ENCODE measurements at places on chromosomes 12 and 14.

GRCh38 chr12:131927110-131928079, 1.7 kb upstream of the PUS1 start:
- DNase-seq: no peak

DNA sequence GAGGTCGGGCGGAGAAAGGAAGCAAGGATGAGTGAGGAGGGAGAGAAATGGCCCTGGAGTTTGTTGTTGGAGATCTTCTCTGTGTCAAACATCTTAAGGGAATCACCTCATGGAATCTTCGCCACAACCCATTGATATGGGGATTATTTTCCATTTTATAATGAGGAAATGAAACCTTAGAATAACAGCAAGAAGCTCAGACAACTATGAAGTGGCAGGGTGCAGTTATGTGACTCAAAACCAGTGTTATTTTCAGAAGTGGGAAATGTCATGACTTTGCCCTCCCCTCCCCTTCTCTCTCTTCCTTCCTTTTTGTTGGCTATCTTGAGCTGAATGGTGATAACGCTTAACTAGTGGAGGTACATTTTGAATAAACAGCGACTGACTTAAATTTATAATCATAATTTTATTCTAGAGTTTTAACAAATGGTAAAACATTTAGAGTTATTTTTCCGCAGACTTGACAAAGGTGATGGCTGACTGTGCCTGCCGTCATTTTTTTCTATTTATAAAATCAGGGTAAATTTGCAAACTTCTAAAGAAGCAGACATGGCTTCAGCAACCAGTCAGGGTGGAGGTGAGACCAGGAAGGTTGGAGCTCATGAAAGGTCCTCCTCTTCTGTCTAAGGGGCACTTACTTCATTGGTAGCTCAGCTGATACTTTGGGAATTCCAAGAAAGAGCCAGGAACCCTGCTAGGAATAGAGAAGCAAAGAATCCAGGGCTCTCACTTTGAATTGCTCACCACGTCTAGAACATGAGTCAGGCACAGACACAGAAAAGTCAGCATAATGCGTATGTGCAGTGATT, 232.4 kb downstream of the RGS6 start:
- DNase-seq: no peak

DNA sequence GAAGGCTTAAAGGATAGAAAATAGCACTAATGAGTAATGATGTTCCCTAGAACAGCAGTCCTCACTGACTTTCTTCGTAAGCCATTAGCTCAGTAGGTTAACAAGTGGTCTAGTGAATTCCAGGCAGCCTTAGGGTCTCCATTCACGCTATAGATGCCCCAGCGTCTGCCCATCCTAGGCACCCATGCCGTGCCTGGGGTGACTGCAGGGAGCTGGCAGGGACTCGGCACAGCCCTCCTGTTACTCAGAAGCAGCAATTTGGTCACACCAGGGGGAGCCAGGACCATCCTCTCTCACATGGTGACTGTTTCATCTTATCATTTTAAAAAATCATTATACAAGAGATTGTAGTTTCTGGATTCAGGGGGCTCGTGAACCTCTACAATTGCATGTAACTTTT, 66.0 kb upstream of the TRAF3 start:
- no peak for DNase-seq

- DNase-seq: no peak
Observed at GRCh38 chr12:101809208-101809607, 21.6 kb downstream of the GNPTAB start.

GRCh38 chr14:96195441-96196081, 9.1 kb upstream of the BDKRB2 start:
- DNase-seq: no peak

DNA sequence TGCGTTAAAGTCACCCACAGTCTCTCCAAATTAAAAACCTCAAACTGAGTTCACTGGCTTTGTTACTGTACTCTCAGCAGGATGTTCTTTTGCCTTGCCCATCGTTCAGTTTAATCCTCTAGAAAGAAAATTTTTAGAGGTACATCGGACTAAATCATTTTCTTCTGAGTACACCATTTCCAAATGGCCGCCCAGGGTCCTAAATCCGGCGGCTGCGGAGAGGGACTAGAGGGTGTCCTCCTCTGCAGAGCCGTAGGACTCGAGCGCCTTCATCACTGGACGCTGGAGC, 1.4 kb downstream of the LIN7A start:
- no peak for DNase-seq

DNA sequence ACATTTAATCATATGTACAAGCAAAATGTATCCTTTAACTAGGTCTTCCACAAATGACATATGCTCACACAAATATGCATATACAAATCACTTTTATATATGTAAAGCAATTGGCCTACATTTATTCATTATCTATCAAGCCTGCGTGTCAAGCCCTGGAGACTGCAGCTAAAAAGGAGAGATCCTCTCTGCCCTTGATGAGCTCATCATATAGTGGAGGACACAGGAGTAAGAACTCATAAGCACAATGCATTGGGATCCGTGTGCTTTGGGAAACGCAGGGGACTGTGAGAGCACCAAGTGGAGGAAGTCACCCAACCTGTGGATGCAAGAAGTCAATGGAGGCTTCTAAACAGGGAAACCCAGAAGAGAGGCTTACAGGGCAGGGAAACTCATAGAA, 735.7 kb downstream of the BCL11B start:
- no peak for DNase-seq

DNA sequence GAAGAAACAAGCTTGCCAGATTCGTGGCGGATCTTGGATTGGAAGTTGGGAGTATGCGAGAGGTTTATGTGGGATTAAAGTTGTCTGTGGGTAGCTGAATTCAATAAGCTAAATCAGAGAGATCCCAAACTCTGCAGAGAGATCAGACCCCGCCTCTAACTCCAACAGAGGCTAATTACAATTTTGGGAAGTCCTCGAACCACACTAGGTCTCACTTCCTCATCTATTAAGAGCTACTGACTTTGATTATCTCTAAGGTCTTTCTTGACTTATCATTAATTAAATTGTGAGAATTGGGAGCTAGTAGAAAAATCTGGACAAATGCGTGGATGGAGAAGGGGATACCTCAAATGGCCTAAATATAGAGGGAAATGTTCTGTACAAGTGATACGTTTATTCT, 9.1 kb downstream of the NTF3 start:
- DNase-seq: no peak

- no peak for DNase-seq
Observed at GRCh38 chr12:45879363-45879895, 110.9 kb downstream of the SCAF11 start.

DNA sequence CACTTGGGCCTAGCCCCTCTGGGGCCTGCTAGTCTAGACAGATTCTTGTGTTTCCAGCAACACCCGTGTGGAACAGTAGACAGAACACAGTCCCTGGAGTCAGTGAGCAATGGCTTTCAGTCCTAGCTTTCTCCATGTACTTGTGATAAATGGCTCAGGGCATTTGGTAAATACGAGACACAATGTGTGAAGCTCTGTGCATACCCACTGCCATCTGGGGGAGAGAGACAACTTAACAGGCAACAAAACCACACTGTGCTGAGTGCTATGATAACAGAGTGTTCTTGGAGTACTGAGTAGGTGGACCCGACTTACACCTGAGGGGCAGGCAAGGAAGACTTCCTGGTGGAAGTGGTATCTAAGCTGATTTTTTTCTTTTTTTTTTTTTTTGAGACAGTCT, 86.3 kb upstream of the TBX3 start:
- no peak for DNase-seq

DNA sequence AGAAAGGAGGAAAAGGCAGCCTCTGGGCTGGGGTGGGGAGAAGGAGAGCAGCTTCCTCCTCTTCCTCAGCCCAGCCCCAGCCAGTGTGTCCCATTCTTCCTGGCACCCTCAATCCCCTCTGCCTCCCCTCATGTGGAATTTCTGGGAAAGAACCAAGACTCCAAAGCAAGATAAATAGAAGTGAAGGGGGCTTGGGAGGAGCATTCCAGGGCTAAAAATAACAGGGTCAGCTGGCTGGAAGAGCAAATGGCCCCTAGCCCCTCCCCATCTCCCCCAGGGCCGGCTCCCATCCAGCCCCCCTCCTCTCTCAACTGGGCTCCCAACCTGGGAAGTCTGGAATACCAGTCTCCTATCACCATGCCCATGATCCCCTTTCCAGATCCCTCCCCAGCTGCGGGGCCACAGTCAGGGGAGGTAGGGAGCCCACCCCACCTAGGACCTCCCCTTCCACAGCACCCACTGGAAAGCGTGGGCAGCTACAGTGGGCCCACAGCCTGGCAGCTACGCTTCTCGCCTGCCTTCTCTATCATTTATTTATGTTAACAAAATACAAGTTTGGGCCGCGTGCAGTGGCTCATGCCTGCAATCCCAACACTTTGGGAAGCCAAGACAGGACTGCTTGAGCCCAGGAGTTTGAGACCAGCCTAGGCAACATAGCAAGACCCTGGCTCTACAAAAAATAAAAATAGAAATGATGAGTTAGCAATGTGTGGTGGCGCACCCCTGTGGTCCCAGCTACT, 88.3 kb downstream of the IRF2BPL start:
- no peak for DNase-seq

- no peak for DNase-seq
Observed at GRCh38 chr12:92717202-92717601, 14.4 kb downstream of the PLEKHG7 start.

- no peak for DNase-seq
Observed at GRCh38 chr12:23555180-23555824, 394.2 kb downstream of the SOX5 start.

- DNase-seq: no peak
Observed at GRCh38 chr14:24960816-24961215, 89.1 kb downstream of the STXBP6 start.

DNA sequence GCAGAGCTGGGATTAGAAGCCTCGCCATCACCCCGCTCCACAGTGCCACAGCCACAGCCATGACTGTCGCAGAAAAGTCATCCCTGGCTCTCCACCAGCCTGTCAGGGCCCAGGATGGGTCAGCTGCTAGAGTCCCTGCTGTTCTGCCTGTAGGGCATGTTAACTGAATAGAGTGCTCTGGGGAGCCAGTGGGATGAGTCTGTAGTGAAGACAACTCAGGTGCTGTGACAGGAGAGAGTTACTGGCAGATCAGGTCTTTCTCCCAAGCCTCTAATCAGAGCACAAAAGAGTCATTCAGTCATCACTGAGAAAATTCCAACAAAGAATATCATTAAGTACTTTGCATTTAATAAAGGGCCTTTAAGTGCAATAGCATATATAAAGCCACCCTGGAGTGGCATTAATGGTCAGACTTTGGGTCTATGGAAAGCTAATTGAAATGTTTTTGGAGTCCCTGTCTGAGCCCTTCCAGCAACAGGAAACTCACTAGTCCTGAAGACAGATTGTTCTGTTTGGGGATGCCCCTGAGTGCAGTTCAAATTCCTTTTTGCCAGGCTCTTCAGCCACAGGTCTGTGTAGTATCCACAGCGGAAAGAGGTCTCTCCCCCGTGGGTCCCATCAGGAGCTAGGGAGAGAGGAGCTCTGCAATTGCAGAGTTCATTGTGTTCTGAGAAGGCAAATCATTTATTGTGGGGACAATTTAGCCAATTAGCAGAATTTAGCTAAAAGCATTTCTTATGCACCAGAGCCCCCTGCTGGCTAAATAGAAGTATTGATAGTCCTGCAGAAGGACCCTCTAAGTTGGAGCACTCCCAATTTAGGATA, 45.2 kb upstream of the C14orf132 start:
- peak; percentile 5 for DNase-seq

DNA sequence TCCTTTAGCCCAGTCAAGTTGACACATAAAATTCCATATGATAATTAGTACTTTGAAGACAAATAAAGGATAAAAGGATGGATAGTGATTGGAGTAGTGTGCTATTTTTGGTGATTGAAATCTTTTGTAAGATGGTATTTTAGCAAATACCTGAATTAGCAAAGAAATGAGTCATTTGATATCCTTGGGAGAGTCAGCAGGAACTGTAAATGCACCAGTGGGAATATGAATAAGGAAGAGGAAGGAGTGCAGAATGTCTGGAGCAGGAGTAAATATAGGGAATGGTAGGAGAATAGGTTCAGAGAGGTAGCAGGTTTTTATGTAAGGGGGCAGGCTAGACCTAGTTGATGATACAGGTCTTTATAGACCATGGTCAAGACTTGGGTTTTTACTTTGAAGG, 75.0 kb downstream of the TRMT5 start:
- DNase-seq: no peak

DNA sequence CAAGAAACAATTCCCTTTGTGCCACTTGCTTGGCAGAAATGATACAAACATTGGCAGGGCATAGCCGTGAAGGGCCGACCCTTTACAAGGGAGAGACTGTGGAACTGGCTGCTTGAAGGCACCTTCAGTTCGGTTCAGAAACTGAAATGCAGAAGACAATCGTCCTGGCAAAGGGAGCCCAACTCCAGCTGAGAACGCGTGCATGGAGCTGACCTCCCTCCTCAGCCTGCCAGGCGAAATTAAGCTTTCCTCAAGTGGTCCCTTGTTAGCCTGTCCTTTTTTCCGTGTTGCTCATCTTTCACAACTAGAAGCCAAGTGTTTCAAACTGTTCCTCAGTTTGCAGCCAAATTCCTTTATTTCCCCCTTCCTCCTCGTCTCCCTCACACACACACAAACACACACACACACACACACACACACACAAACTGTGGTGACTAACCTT, 8.1 kb downstream of the LGR5 start:
- no peak for DNase-seq

GRCh38 chr14:51302295-51303030, 62.4 kb downstream of the TMX1 start:
- DNase-seq: no peak

GRCh38 chr12:727321-727720, 25.1 kb upstream of the WNK1 start:
- DNase-seq: no peak

DNA sequence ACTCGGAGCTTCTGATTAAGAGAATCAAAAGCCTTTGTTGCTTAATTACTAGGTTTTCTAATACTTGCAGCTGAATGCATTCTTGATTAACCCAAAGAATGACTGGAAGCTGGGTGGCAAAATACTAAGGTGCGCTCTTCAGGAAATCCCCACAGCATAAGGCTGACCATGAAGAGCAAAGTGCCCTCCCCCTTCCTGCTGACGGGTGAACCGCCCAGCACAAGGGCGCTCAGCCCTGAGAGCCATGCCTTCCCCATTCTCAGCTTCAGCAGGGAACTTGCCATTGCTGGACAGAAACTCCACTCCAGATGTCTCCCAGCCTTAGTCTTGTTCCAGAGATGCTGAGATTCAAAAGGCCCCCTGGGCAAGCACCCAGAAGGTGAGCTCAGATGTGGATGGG, 27.2 kb upstream of the FBRSL1 start:
- no peak for DNase-seq

DNA sequence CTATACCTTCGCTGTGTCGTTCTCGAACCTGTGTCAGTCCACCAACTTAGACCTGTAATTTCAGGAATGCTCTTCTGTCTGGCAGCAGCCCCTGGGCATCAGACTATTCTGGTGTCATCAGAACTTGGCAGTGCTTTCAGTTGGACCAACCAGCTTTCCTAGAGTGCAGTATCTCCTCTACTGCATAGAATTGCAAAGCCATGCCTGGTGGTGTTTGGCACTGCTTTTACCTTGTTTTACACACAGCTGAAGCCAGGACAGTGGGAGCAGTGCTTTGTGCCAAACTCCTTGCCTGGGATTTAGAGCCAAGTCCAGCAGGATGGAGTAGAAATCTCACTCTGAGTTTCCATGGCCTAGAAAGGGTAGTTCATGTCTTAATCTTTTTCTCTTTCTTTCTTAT, 1.5 kb downstream of the FLVCR2 start:
- no peak for DNase-seq
